Activated CD4-positive, alpha-beta memory T cell treated with anti-CD3 and anti-CD28 coated beads, Interleukin-2, amount 10 ng/mL, durations not matched to agents 7 days and 5 days (primary cell): ENCODE measurements at places on chromosomes 13 and 19.

DNA sequence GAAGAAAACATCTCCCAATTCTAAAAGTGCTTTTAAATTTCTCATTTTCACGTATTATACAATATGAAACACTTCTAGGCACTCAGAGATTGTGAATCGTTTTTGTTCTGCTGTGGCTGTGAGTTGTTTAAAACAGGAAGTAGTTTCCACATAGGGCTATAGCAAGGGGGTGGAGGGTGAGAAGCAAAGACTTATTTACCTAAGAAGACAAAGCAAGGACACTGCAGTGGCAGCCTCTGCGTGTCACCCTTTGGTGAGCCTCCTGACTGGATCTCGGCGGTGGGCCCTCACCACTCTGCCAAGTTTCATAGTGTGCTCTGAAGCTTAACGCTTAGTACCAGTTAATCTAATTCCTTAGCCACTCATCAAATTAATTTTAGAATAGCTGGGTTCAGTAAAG lies 56.8 kb downstream of the TNFSF13B start:
- H3K36me3 ChIP-seq, result no peaks in the 10 kb centered on the region
- DNase-seq, result peak; percentile 18
- H3K27ac ChIP-seq, result no peak overlapping the region
- H3K27me3 ChIP-seq, result no peaks in the 10 kb centered on the region
- H3K4me3 ChIP-seq, result no peak overlapping the region

- peak; percentile 47 for DNase-seq
- peak overlapping the region; percentile 98 for H3K27ac ChIP-seq
- peaks cover 71% of the 10 kb centered on the region for H3K36me3 ChIP-seq
- H3K4me3 ChIP-seq, result peak overlapping the region; percentile 82
- peaks cover 65% of the 10 kb centered on the region for H3K4me1 ChIP-seq
- H3K27me3 ChIP-seq, result no peaks in the 10 kb centered on the region
Observed at GRCh38 chr19:16077984-16078758, 1.9 kb downstream of the TPM4 start.

DNA sequence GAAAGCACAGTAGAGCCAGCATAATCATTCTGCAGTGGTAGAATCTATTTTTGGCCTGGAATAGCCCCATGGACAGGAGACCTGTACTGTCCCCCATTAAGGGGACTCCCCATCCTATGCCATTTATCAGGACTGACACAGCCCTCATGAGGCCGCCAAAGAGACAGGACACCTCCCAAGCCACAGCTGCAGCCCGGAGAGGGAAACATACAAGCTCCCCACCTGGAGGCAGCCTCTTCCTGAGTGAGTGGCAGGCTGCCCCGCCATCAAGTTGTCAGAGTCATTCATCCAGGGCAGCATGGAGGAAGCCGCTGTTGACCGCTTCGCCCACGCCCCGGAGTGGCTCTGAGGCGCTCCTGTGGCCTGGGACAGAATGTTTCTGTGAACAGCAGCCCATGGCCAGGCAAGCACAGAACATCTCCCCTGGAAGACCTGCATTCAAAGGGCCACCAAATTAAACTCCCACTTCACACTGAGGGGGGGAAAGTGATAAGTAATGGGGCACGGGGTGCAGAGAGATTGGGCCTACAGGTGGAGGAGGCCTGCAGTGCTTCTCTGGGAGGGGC lies 111.3 kb downstream of the ZDHHC20 start:
- peaks cover 23% of the 10 kb centered on the region for H3K4me1 ChIP-seq
- no peak overlapping the region for H3K4me3 ChIP-seq
- H3K36me3 ChIP-seq, result no peaks in the 10 kb centered on the region
- H3K27ac ChIP-seq, result no peak overlapping the region

- H3K4me3 ChIP-seq, result no peak overlapping the region
- peaks cover 13% of the 10 kb centered on the region for H3K27me3 ChIP-seq
- DNase-seq, result no peak
- H3K4me1 ChIP-seq, result no peaks in the 10 kb centered on the region
- H3K36me3 ChIP-seq, result no peaks in the 10 kb centered on the region
Observed at GRCh38 chr13:97030705-97031452, 36.6 kb upstream of the OXGR1 start.

GRCh38 chr19:19137556-19138108 lies 646 bp downstream of the TMEM161A start:
- DNase-seq, result no peak
- H3K36me3 ChIP-seq, result no peaks in the 10 kb centered on the region
- H3K4me3 ChIP-seq, result peak overlapping the region; percentile 88
- no peaks in the 10 kb centered on the region for H3K27me3 ChIP-seq
- peak overlapping the region; percentile 65 for H3K27ac ChIP-seq

DNA sequence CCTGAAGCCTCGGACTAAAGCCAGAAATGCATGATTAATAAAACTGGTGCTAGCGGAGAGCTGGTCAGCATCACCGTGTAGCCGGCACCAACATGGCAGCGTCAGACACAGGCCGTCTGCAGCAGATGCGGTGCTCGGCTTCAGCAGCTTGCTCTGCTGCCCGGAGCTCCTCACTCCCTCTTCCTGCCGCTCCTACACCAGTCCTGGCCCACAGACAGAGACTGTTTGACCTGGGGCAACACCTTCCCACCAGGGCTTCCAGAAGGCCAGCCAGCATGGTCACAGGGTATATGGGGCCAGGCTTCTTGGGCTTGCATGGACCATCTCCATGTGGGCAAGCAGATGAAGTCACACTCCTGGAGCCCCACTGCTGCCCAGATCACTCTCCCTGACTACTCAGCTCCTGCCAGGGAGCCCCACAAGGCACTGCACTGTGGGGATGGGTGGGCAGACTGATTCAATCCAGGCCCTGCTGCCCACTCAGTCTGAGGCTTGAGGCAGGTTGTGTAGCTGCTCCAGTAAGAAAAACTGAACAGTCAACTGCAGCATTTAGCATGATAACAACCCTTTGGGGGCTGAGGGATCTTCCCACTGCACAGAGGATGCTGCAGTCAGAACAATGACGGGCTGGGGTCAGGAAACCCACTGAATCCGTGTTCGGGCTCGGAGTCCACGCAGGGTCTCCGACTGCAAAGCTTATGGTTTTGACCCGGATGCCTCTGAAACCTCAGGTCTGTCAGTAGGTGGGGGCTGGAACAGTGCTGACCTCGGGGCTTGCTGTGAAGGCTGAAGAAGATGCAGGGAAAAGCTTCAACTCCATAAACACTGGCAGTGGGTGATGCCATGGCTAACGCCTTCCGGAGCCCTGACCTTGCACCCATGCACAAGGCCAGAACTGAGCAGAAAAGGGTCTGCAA lies 45.6 kb downstream of the CEBPG start:
- H3K4me3 ChIP-seq, result no peak overlapping the region

DNA sequence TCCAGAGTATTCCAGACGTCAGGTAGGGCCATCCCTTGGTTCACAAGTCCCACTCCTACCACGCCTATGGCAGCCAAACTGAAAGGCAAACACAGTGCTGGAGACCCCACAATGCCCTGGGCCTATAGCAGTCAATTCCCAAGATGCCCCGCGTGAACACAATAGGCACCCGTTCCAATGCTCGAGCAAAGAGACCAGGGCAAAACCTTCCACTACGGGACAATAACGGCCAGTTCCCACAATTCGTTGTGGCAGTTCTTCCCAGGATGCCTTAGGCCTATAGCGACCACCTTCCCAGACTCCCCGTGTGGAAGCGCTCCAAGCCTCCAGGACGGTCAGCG lies 538 bp downstream of the ZNF428 start:
- peak overlapping the region; percentile 91 for H3K27ac ChIP-seq
- no peaks in the 10 kb centered on the region for H3K27me3 ChIP-seq
- DNase-seq, result peak; percentile 63

GRCh38 chr19:3365836-3366752 lies at the start of gene NFIC:
NFIC (plus strand) TSS chr19:3366583; CDS start chr19:3366637, 54 bp downstream.
- H3K4me1 ChIP-seq, result peaks cover 27% of the 10 kb centered on the region
- peaks cover 38% of the 10 kb centered on the region for H3K27me3 ChIP-seq
- H3K27ac ChIP-seq, result no peak within 1 kb of the TSS
- peak within 1 kb of the TSS; percentile 51 for H3K4me3 ChIP-seq

DNA sequence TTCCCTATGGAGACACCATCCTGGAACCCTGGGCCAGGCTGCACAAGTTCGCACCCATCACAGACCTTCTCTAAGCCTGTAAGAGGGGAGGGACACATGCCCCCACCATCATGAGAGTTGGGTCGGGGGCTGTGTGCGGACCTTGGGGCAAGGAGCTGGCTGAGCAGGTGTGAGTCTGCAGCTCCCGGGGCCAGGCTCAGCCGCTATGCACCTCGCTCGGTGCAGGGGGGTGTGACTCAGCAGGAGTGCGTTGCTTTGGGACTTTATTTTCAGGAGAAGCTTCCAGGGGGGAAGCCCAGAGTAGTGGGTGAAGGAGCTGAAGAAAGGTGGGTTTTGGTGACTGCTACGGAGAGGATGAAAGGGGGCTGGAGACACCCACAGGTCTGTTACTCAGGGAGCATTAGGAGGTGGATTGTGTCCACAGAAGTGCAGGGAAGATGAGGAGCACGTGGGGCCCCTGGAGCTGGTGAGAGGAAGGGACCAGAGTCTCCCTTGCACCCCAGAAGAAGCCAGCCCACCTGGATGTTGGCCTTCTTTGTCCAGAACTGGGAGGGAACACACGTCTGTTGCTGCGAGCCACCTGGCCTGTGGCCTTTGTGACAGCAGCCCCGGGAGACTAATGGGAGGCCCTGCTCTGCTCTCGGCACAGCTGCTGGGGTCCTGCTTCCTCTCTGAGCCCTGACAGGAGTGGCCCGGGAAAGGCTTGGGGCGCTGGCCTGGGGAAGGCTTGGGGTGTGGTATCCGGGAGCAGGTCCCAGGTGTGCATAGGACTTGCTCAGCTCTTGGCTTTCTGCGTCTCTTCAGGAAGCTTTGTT lies 162.6 kb downstream of the TEX29 start:
- H3K27me3 ChIP-seq, result no peaks in the 10 kb centered on the region
- H3K36me3 ChIP-seq, result no peaks in the 10 kb centered on the region
- no peaks in the 10 kb centered on the region for H3K4me1 ChIP-seq
- no peak overlapping the region for H3K27ac ChIP-seq
- H3K4me3 ChIP-seq, result no peak overlapping the region

- no peaks in the 10 kb centered on the region for H3K36me3 ChIP-seq
- H3K27me3 ChIP-seq, result no peaks in the 10 kb centered on the region
- no peak overlapping the region for H3K27ac ChIP-seq
- DNase-seq, result no peak
Observed at GRCh38 chr19:48342414-48342738, 17.0 kb downstream of the EMP3 start.

GRCh38 chr19:43747557-43748204 lies 7.1 kb downstream of the SMG9 start:
- peaks cover 74% of the 10 kb centered on the region for H3K36me3 ChIP-seq
- no peaks in the 10 kb centered on the region for H3K27me3 ChIP-seq
- H3K27ac ChIP-seq, result peak overlapping the region; percentile 90
- H3K4me3 ChIP-seq, result peak overlapping the region; percentile 25
- peaks cover 42% of the 10 kb centered on the region for H3K4me1 ChIP-seq
- no peak for DNase-seq

DNA sequence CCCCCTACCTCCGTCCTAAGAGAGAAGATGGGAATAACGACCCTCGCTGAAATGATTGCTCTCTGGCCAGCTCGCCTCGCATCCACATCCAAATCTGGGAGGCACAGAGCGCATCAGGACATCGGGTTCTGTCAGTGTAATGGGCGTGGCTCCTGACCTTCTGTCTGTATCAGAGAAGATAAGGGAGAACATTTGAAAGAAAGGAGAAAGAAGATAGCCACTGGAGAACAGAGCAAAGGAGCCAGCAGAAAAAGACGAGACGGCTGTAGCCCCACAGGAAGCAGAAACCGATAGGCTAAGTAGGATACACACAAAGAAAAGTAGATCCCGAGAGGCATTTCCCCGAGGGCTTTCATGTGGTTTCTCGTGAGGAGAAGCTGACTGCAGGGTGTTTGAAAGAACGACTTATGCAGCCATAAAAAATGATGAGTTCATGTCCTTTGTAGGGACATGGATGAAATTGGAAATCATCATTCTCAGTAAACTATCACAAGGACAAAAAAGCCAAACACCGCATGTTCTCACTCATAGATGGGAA lies 14.0 kb upstream of the GJB2 start:
- H3K4me3 ChIP-seq, result no peak overlapping the region
- no peak for DNase-seq
- peaks cover 4% of the 10 kb centered on the region for H3K4me1 ChIP-seq
- H3K27me3 ChIP-seq, result peaks cover 24% of the 10 kb centered on the region
- H3K27ac ChIP-seq, result no peak overlapping the region

DNA sequence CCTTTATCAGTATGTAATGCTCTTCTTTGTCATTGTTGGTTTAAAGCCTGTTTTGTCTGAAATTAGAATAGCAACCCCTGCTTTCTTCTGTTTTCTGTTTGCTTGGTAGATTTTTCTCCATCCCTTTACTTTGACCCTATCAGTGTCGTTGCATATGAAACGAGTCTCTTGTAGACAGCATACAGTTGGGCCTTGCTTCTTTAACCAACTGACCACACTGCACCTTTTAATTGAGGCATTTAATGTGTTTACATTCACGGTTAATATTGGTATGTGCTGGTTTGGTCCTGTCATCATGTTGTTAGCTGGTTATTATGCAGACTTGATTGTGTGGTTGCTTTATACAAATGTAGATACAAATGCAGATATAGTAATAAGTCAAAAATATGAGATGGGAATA lies 71.1 kb downstream of the PDS5B start:
- peaks cover 54% of the 10 kb centered on the region for H3K36me3 ChIP-seq
- peaks cover 8% of the 10 kb centered on the region for H3K4me1 ChIP-seq
- no peaks in the 10 kb centered on the region for H3K27me3 ChIP-seq
- H3K4me3 ChIP-seq, result no peak overlapping the region
- no peak for DNase-seq
- no peak overlapping the region for H3K27ac ChIP-seq

GRCh38 chr19:11265785-11266236 lies 3.5 kb upstream of the DOCK6 start:
- H3K36me3 ChIP-seq, result no peaks in the 10 kb centered on the region
- H3K27ac ChIP-seq, result no peak overlapping the region
- DNase-seq, result no peak
- peaks cover 4% of the 10 kb centered on the region for H3K4me1 ChIP-seq

DNA sequence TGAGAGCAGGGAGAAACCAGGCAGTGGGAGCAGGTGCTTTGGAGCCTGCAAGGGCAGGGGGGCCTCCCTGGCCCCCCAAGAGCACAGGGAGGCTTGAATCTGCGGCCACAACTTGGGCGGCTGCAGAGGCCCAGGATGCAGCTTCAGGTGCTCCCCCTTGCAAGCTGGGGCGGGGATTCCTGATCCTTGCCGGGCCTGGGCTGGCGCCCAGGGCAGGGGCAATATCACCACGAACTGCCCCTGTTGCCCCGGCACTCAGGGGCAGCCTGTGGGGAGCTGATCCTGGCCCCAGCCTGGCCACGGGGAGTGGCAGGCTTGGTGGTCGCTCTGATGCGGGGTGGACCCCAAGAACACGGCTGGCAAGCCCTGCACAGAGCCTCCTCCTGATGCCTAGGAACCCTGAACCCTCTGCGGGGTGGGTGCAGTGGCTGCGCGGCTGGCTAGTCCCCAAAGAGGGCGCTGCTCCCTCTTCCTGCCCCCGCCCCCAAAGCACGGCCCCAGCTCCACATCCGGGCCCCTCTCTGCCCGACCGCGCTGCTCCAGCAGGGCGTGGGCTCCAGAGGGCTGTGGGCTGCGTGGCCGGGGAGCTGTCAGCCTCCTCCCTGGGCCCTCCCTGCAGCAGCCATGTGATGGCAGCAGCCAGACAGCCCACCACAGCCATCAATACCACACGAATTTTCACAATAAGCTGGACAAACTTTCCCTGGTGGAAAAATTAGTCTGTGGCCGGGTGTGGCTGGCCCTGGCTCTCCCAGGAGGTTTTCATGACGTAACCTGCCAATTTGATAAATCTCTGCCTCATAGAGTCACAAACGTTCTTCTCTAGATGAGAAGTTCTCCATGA lies 21.0 kb downstream of the TNFSF9 start:
- no peaks in the 10 kb centered on the region for H3K36me3 ChIP-seq
- DNase-seq, result peak; percentile 79
- H3K4me3 ChIP-seq, result no peak overlapping the region
- H3K27ac ChIP-seq, result no peak overlapping the region
- peaks cover 22% of the 10 kb centered on the region for H3K4me1 ChIP-seq

- H3K4me1 ChIP-seq, result no peaks in the 10 kb centered on the region
- H3K27ac ChIP-seq, result no peak overlapping the region
- no peak overlapping the region for H3K4me3 ChIP-seq
- DNase-seq, result no peak
- no peaks in the 10 kb centered on the region for H3K27me3 ChIP-seq
Observed at GRCh38 chr13:28984825-28985224, 164.7 kb downstream of the MTUS2 start.
